Activated CD8-positive, alpha-beta T cell treated with anti-CD3 and anti-CD28 coated beads for 36 hours (primary cell): ENCODE measurements at places on chromosomes 16 and 17. TPM values are rescaled to one million over a fixed set of nuclear protein-coding genes. Genes with fewer than 3 reads are reported as not detected.
A peak's percentile ranks its signal among the peaks of the same experiment; 100 is the strongest.

The UTS2R gene
- total RNA-seq = not detected

The VMO1 gene
- not detected for total RNA-seq

DNA sequence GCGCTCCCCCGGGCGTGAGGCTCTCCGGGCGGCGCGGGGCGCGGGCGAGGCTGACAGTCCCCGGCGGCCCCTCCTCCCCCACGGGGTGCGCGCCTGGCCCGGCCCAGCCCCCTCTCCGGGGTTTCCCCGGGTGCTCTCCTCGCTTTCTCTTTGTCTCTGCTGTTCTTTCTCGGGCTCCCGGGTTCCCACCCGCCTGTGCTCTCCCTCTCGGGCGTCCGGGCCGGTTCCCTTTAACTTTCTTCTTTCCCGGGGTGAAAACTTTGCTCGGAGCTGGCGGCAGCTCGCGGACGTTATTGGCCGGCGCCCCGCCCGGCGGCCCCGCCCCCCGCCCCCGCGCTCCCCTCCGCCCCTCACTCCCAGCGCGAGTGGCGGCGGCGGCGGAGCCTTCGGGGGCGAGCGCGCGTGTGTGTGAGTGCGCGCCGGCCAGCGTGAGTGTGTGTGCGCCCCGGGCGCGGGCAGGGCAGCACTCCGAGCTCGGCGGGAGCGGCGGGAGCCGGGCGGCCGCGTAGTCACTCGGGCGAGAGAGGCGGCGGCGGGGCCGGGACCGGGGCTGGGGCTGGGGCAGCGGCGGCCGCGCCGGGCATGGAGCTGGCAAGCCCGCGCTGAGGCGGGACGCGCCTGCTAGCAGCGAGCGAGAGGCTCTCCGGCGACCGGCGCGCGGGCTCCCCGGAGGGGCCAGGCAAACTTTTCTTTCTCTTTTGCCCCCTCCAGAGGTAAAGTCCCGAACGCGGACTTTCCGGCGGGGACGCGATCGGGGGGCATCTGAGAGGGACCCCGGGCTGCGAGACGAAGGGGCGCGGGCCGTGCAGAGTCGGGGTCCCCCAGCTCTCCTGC is at the start of gene NTN1:
NTN1 (plus strand) TSS at position 353 of the 834 bp plus-strand sequence. CDS start 864 bp downstream, outside the sequence.
- H3K27me3 ChIP-seq = peaks cover 51% of the 10 kb centered on the region
- H3K4me1 ChIP-seq = peaks cover 7% of the 10 kb centered on the region
- peak; percentile 72 for DNase-seq

The SP6 gene
- 0.13 TPM for total RNA-seq

The OR3A3 gene
- not detected for total RNA-seq

The NPW gene
- 24.3 TPM for total RNA-seq

The ACSM2A gene
- total RNA-seq = not detected
